Stimulated activated CD4-positive, alpha-beta T cell treated with anti-CD3 and anti-CD28 coated beads, Interleukin-15, amount 100 ng/mL, for 1 hour (primary cell): ENCODE measurements at places on chromosomes 6 and 20.

DNA sequence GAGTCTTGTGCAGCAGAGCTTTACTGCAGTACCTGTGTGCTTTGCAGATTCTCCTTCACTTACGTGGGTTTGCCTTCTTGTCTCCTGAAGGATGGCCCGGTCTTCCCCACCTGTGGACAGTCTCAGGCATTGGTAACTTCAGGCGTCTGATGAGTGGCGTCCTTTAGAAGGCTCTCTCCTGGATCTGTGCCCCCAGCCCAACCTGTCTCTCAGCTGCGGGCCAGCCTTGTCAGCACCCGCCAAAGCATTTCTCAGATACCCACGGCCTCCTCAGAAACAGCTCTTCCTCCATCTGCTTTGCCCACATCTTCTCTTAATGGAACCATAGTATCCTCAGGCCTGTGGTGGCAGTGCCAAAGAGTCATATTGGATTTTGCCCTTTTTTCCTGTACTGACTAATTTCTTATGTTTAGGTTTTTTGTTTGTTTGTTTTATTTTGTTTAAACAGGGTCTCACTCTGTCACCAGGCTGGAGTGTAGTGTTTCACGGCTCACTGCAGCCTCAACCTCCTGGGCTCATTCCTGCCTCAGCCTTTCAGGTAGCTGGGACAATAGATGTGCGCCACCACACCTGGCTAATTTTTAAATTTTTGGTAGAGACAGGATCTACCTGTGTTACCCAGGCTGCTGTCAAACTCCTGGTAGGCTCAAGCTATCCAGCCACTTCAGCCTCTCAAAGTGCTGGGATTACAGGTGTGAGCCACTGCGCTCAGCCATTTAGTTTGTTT lies 96.6 kb downstream of the ARID1B start:
- DNase-seq = no peak

DNA sequence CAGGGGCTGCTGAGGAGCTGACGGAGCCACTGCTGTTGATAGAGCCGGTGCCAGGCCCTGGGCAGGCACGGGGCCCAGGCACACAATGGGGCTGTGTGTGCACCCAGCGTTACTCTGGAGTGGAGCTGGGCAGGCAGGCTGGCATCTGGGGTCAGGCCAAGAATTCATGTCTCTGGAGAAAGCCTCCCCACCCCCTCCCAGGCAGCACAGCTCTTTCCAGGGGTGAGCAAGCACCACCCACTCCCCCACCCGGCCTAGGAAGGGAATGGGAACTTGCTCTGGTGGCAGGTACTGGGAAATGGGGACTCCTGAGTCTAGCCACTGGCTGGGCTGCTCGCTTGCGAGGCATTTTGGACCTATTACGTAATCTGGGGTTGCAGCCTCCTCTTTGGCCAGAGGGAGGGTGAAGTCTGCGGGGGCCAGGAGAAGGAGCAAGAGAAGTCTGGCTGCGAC lies 22.7 kb downstream of the TFEB start:
- DNase-seq = no peak

- DNase-seq = no peak
Measured at GRCh38 chr6:14035071-14035847, 82.3 kb upstream of the CD83 start.

- DNase-seq = no peak
Measured at GRCh38 chr6:118469468-118469867, 78.6 kb upstream of the PLN start.

DNA sequence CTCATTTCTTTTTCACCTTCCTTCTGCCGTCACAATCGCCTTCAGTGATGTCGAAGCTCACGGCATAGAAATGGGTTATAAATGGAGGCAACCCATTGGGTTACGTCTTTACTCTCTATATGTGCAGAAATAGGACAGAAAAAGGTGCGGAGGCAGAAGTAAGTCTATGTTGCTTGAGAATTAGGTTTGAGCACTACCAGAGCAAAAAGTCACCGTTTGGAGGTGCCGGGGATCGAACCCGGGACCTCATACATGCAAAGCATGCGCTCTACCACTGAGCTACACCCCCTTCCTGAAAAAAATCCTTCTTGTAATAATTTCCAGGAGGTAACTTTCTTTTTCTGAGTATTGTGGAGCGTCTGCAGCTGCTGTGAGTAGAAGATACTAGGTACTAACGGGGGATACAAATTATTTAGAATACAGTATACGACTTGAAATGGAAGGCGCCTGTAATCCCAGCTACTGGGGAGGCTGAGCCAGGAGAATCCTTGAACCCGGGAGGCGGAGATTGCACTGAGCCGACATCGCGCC lies 134.2 kb downstream of the TRIM27 start:
- DNase-seq = no peak

DNA sequence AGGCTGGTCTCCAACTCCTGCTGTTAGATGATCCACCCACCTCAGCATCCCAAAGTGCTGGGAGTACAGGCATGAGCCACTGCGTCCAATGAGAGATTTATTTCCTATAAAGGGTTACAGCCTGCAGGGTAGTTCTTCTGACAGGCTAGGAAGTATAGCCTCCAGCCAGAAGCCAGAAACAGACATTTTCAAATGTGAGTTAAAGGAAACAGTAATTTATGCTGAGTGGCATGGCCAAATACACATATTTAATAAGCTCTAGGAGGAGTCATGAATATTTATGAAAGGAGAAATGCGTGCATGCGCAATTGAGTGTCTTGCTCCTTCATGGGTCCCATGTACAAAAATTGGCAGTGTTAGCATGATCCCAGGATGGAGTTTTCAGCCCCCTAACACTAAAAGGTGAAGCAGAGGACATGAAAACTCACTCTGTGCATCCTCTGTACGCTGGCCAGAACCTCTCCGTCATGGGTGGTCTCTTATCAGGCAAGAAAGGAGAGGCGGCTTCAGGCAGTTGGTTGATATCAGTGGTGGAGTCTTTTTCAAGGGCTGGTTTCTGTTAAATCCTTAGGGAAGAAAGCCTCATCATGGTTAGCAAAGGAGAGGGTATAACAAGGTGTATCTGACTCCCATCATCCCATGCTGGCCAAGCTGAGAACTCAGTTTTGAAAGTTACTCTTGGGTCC lies 21.3 kb upstream of the PDCD2 start:
- DNase-seq = no peak
